ENCODE measurements at places on chromosomes 13 and 19.
A peak's percentile ranks its signal among the peaks of the same experiment; 100 is the strongest.

GRCh38 chr13:43665388-43665787 lies 121.4 kb downstream of the ENOX1 start:
- peaks cover 5% of the 10 kb centered on the region for H3K4me1 ChIP-seq
- no peak overlapping the region for H3K4me3 ChIP-seq
- no peak for ATAC-seq

GRCh38 chr13:38630780-38631179 lies 56.1 kb upstream of the FREM2 start:
- H3K36me3 ChIP-seq = no peaks in the 10 kb centered on the region
- no peaks in the 10 kb centered on the region for H3K4me1 ChIP-seq
- H3K27me3 ChIP-seq = peaks cover 3% of the 10 kb centered on the region
- no peak overlapping the region for H3K27ac ChIP-seq
- H3K4me3 ChIP-seq = no peak overlapping the region
- ATAC-seq = no peak

GRCh38 chr19:19224852-19225494 lies 13.2 kb downstream of the NCAN start:
- peak overlapping the region; percentile 74 for H3K4me3 ChIP-seq
- peaks cover 3% of the 10 kb centered on the region for H3K27me3 ChIP-seq
- no peaks in the 10 kb centered on the region for H3K4me1 ChIP-seq
- H3K36me3 ChIP-seq = no peaks in the 10 kb centered on the region

DNA sequence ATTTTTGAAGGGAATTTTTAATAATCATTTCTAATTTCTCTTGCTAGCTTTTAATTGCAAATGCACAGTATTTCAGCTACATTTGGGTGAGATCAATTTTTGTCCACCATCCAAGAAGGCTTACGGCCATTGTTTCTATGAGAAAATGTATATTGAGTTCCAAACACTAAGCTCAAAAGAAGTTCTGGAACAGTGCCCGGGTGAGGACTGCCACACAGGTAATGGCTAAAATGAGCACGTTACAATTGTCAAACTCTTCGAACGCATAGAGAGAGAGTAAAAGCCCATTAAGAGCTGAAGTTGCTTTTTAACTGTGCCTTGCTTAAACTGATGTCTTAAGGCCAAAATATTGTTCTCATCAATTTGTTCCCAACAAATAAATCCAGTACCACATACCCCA lies 755.0 kb downstream of the DIAPH3 start:
- ATAC-seq = no peak
- H3K4me3 ChIP-seq = no peak overlapping the region
- no peak overlapping the region for H3K27ac ChIP-seq
- H3K27me3 ChIP-seq = peaks cover 4% of the 10 kb centered on the region
- H3K4me1 ChIP-seq = no peaks in the 10 kb centered on the region
- H3K36me3 ChIP-seq = no peaks in the 10 kb centered on the region

GRCh38 chr19:11067356-11068113 lies 21.7 kb upstream of the LDLR start:
- no peaks in the 10 kb centered on the region for H3K27me3 ChIP-seq
- no peak overlapping the region for H3K27ac ChIP-seq
- H3K4me3 ChIP-seq = no peak overlapping the region
- peaks cover 5% of the 10 kb centered on the region for H3K4me1 ChIP-seq
- ATAC-seq = no peak
- H3K36me3 ChIP-seq = peaks cover 25% of the 10 kb centered on the region

GRCh38 chr19:29781386-29782259 lies 30.2 kb upstream of the CCNE1 start:
- H3K27ac ChIP-seq = no peak overlapping the region
- ATAC-seq = no peak
- H3K36me3 ChIP-seq = no peaks in the 10 kb centered on the region
- H3K4me1 ChIP-seq = no peaks in the 10 kb centered on the region
- peaks cover 8% of the 10 kb centered on the region for H3K27me3 ChIP-seq

- no peaks in the 10 kb centered on the region for H3K4me1 ChIP-seq
- H3K27ac ChIP-seq = no peak within 1 kb of the TSS
- ATAC-seq = no peak
- no peaks in the 10 kb centered on the region for H3K36me3 ChIP-seq
- H3K4me3 ChIP-seq = no peak within 1 kb of the TSS
Measured at GRCh38 chr19:50952910-50953309, at the start of gene KLK5. Gene KLK5 (minus strand): TSS chr19:50953038. CDS start chr19:50952657, 381 bp downstream.

- H3K27me3 ChIP-seq = no peaks in the 10 kb centered on the region
- no peaks in the 10 kb centered on the region for H3K36me3 ChIP-seq
- no peak overlapping the region for H3K27ac ChIP-seq
- ATAC-seq = no peak
- H3K4me3 ChIP-seq = no peak overlapping the region
Measured at GRCh38 chr13:88411696-88412095, 740.5 kb downstream of the SLITRK5 start.

DNA sequence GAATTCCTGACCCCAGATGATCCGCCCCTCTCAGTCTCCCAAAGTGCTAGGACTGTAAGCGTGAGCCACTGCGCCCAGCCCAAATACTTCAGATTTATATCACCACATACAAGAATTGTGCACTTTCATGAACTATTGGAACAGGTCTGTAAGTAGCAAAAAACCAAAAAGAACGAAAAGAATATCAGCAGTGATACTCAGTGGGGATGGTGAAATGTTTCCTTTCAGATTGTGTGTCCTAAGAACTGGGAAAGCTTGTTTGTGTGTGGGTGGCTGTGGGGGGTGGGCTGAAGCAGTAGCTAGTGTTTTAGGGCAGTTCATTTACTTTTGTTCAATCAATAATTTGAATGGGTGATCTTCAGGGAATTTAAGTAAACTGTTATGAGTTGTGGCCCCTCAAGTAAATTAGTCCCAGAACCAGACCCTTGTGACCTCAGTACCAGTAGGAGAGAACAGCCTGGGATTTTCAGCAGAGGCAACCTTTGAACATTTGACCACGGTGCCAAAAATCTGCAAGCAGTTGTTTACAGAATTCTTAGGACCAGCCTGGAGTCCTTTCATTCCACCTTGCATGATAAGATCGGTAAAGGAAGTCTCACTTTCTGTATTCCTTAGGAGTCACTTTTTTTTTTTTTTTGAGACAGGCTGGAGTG lies 106.6 kb downstream of the LRCH1 start:
- H3K27ac ChIP-seq = no peak overlapping the region
- no peak for ATAC-seq
- H3K4me1 ChIP-seq = peaks cover 21% of the 10 kb centered on the region
- no peaks in the 10 kb centered on the region for H3K27me3 ChIP-seq

DNA sequence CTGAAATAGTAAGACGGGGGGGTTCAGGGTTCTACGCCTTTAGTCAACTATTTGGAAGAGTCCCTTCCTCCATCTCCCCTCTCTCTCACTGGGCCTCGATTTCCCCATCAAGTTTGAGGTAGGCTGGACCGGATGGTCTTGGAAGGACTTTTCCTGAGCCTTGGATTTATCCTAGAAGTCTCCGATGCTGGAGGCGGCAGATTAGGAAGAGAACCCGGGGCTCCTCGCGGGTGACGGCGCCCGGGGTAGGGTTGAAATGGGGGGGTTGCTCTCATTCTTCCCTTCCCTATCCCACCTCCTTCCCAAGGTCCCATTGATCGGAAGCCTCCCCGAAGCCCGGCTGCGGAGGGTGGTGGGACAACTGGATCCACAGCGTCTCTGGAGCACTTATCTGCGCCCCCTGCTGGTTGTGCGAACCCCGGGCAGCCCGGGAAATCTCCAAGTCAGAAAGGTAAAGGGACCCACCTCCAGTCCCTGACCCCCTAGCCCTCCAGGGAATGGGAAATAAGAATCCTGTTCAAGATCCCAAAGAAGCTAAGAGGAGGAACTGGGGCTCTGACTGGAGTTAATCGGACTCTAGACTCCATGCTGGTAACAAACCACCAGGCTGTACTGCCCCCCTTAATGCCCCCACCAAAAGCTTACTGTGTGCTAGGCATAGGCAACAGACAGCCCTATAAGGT lies 781 bp downstream of the QPCTL start:
- peak overlapping the region; percentile 97 for H3K27ac ChIP-seq
- H3K36me3 ChIP-seq = peaks cover 82% of the 10 kb centered on the region
- H3K4me3 ChIP-seq = peak overlapping the region; percentile 93
- ATAC-seq = no peak
- no peaks in the 10 kb centered on the region for H3K27me3 ChIP-seq

DNA sequence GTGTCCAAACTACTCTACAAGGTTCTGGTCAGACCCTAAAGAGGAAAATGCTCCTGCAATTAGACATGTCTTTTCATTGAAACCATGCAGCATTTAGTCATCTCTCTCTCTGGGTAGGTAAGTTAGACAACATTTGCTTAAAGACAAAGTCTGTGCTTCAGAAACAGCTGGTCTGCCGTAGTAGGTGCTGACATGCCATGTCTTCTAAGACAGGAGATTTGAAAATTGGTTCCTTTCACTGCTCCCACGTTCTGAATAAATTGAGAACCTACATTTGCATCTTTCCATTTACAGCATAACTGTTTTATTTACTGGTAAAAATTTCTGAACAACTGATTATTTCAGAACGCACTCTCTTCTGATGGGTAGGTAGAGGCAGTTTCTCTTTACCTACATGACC lies 494.0 kb downstream of the EFNB2 start:
- H3K4me3 ChIP-seq = no peak overlapping the region
- no peak for ATAC-seq
- H3K36me3 ChIP-seq = no peaks in the 10 kb centered on the region
- H3K27ac ChIP-seq = no peak overlapping the region
- no peaks in the 10 kb centered on the region for H3K4me1 ChIP-seq
- H3K27me3 ChIP-seq = no peaks in the 10 kb centered on the region

DNA sequence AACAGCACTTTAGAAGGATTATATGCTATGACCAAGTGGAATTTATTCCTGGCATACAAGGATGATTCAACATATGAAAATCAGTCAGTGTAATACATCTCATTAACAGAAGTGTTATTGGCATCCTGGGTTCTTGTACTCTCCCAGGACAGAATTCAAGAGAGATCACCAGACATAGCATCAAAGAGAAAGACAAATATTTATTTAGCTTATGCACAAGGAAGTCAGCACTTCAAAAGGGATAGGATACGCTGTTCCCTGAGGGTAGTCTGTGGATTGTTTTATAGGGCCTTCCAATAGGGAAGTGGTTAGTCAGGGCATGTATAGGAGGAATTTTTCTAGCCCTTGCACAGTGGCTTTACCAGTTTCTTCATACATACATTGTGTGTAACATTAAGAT lies 1238.0 kb downstream of the PCDH17 start:
- H3K4me3 ChIP-seq = no peak overlapping the region
- ATAC-seq = no peak
- H3K4me1 ChIP-seq = no peaks in the 10 kb centered on the region
- H3K27ac ChIP-seq = no peak overlapping the region

DNA sequence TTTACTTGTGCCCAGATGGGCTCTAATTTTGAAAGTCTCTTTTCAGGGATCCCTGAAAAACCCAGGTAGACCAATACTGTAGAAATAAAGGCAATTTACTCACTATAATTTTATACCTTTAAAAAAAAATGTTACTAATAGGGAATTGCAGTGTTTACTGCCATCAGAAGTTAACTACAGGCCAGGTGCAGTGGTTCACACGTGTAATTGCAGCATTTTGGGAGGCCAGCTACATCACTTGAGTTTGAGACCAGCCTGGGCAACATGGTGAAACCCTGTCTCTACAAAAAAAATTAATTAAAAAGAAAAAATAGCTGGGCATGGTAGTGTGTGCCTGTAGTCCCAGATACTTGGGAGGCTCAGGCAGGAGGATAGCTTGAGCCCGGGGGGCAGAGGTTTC lies 10.2 kb downstream of the USP12 start:
- no peaks in the 10 kb centered on the region for H3K27me3 ChIP-seq
- no peak for ATAC-seq
- peaks cover 48% of the 10 kb centered on the region for H3K4me1 ChIP-seq
- H3K4me3 ChIP-seq = peak overlapping the region; percentile 47
- no peak overlapping the region for H3K27ac ChIP-seq

DNA sequence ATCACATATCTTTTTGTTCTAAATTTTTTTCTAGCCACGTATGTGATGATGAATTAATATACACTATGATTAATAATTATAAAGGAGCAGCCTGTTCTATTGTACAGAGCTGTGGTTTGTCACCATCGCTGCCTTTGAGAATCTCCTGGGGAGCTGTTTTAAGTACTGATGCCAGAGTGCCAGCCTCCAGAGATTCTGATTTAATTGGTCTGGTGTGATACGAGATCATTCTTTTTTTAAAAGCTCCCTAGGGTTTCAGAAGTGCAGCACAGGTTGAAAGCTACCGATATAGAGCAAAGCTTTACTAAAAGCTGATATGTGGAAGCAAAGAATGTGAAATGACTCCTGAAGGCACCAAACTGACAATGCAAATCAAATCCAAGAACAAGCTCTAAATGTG lies 314.7 kb downstream of the ITGBL1 start:
- no peak for ATAC-seq
- H3K4me1 ChIP-seq = no peaks in the 10 kb centered on the region
- no peak overlapping the region for H3K4me3 ChIP-seq

- no peaks in the 10 kb centered on the region for H3K36me3 ChIP-seq
- no peak for ATAC-seq
- no peak overlapping the region for H3K27ac ChIP-seq
- H3K4me1 ChIP-seq = no peaks in the 10 kb centered on the region
Measured at GRCh38 chr13:65133094-65133493, 2097.0 kb downstream of the PCDH9 start.

DNA sequence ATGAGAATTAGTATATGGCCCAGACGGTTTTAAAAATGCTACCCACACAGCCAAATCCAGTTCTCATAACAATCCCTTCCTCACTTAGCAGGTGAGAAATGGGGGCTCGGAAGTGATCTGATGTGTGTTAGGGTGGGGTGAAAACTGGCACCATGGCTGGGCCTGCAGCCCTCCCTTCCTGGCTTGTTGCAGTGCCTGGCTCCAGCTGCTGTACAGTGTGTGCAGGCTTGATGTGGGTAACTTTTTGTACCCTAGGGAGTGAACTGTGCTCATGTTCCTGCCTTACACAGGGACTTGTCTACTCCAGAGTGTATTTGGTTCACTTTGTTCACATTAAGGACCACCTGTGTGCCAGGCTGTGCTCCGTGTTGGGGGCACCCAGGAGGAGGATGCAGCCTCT lies 177.2 kb downstream of the LMO7 start:
- H3K4me3 ChIP-seq = no peak overlapping the region
- no peak for ATAC-seq
- H3K27ac ChIP-seq = no peak overlapping the region
- H3K4me1 ChIP-seq = no peaks in the 10 kb centered on the region

- peak overlapping the region; percentile 79 for H3K27ac ChIP-seq
- H3K4me3 ChIP-seq = peak overlapping the region; percentile 63
- H3K36me3 ChIP-seq = no peaks in the 10 kb centered on the region
- peaks cover 51% of the 10 kb centered on the region for H3K4me1 ChIP-seq
- peak; percentile 18 for ATAC-seq
Measured at GRCh38 chr19:6891761-6892385, 4.5 kb downstream of the ADGRE1 start.

All from activated T-helper 17 cell treated with anti-CD3 and anti-CD28 coated beads, Interleukin-2, amount 50 U/mL, for 72 hours (primary cell).